Activated CD4-positive, alpha-beta T cell treated with anti-CD3 and anti-CD28 coated beads, Interleukin-2, amount 10 ng/mL, durations not matched to agents 7 days and 5 days (primary cell): ENCODE measurements at places on chromosomes 5 and 9. TPM values are rescaled to one million over a fixed set of nuclear protein-coding genes. Genes with fewer than 3 reads are reported as not detected.

GRCh38 chr9:131017067-131017466, 8.1 kb downstream of the LAMC3 start:
- no peak overlapping the region for H3K27ac ChIP-seq
- H3K27me3 ChIP-seq: peaks cover 17% of the 10 kb centered on the region
- H3K4me1 ChIP-seq: no peaks in the 10 kb centered on the region
- H3K36me3 ChIP-seq: no peaks in the 10 kb centered on the region
- no peak for DNase-seq
- H3K4me3 ChIP-seq: no peak overlapping the region

- no peaks in the 10 kb centered on the region for H3K36me3 ChIP-seq
- peaks cover 4% of the 10 kb centered on the region for H3K27me3 ChIP-seq
- no peak overlapping the region for H3K4me3 ChIP-seq
- no peak for DNase-seq
- H3K4me1 ChIP-seq: no peaks in the 10 kb centered on the region
Measured at GRCh38 chr9:38436708-38437107, 12.5 kb upstream of the IGFBPL1 start.

GRCh38 chr9:123251324-123251723, 17.1 kb downstream of the STRBP start:
- H3K36me3 ChIP-seq: no peaks in the 10 kb centered on the region
- no peaks in the 10 kb centered on the region for H3K27me3 ChIP-seq
- H3K27ac ChIP-seq: no peak overlapping the region

Gene EGFLAM
- total RNA-seq: not detected

Gene MZB1
- 12.7 TPM for total RNA-seq

GRCh38 chr9:136576269-136576626, 30.4 kb upstream of the NOTCH1 start:
- no peak overlapping the region for H3K27ac ChIP-seq
- no peaks in the 10 kb centered on the region for H3K27me3 ChIP-seq
- DNase-seq: no peak
- H3K4me3 ChIP-seq: no peak overlapping the region

DNA sequence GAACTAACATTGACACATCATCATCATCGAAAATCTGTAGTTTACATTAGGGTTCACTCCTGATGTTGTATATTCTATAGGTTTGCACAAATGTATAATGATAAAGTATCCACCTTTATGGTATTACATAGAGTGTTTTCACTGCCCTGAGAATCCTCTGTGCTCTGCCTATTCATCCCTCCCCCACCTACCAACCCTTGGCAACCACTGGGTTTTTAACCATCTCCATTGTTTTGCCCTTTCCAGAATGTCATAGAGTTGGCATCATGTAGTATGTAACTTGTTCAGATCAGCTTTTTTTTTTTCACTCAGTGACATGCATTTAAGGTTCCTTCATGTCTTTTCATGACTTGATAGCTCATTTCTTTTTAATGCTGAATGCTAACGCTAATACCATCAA, 106.0 kb downstream of the ARHGEF28 start:
- H3K36me3 ChIP-seq: no peaks in the 10 kb centered on the region
- H3K4me3 ChIP-seq: no peak overlapping the region
- peaks cover 10% of the 10 kb centered on the region for H3K27me3 ChIP-seq
- H3K4me1 ChIP-seq: no peaks in the 10 kb centered on the region

- no peak overlapping the region for H3K4me3 ChIP-seq
- no peaks in the 10 kb centered on the region for H3K27me3 ChIP-seq
- peaks cover 10% of the 10 kb centered on the region for H3K36me3 ChIP-seq
Measured at GRCh38 chr5:78076351-78076750, 218.1 kb downstream of the AP3B1 start.

GRCh38 chr5:67364381-67364970, 167.9 kb upstream of the CD180 start:
- no peak for DNase-seq

Gene MVB12B
- total RNA-seq: 7.3 TPM

- no peaks in the 10 kb centered on the region for H3K4me1 ChIP-seq
- no peaks in the 10 kb centered on the region for H3K27me3 ChIP-seq
- no peak for DNase-seq
- H3K4me3 ChIP-seq: no peak overlapping the region
Measured at GRCh38 chr5:167639766-167640165, 651.7 kb upstream of the WWC1 start.

Gene PCDHB3
- total RNA-seq: not detected

GRCh38 chr9:105672711-105673234, 10.5 kb downstream of the TAL2 start:
- no peaks in the 10 kb centered on the region for H3K4me1 ChIP-seq
- DNase-seq: no peak
- no peak overlapping the region for H3K4me3 ChIP-seq
- no peaks in the 10 kb centered on the region for H3K36me3 ChIP-seq
- peaks cover 2% of the 10 kb centered on the region for H3K27me3 ChIP-seq
- H3K27ac ChIP-seq: no peak overlapping the region

Gene PCDHB12
- total RNA-seq: not detected

Gene SH3RF2
- total RNA-seq: 0.27 TPM

- H3K4me1 ChIP-seq: peaks cover 78% of the 10 kb centered on the region
- no peak for DNase-seq
- no peaks in the 10 kb centered on the region for H3K36me3 ChIP-seq
- peaks cover 9% of the 10 kb centered on the region for H3K27me3 ChIP-seq
- peak overlapping the region; percentile 87 for H3K27ac ChIP-seq
- H3K4me3 ChIP-seq: peak overlapping the region; percentile 2
Measured at GRCh38 chr5:181163487-181164075, 16.2 kb downstream of the OR2V2 start.

GRCh38 chr5:149611326-149611725, 30.0 kb downstream of the ARHGEF37 start:
- no peaks in the 10 kb centered on the region for H3K27me3 ChIP-seq
- no peaks in the 10 kb centered on the region for H3K36me3 ChIP-seq
- DNase-seq: no peak
- H3K27ac ChIP-seq: no peak overlapping the region

- DNase-seq: no peak
- H3K4me1 ChIP-seq: no peaks in the 10 kb centered on the region
- H3K27ac ChIP-seq: no peak overlapping the region
- no peak overlapping the region for H3K4me3 ChIP-seq
Measured at GRCh38 chr9:82332774-82333152, 344.2 kb downstream of the SPATA31D1 start.

Gene IL4
- not detected for total RNA-seq
